ENCODE measurements at places on chromosomes 6 and 20.

- DNase-seq, result no peak
These were observed 124.6 kb downstream of the EYA2 start for GRCh38 chr20:47019121-47019824.

DNA sequence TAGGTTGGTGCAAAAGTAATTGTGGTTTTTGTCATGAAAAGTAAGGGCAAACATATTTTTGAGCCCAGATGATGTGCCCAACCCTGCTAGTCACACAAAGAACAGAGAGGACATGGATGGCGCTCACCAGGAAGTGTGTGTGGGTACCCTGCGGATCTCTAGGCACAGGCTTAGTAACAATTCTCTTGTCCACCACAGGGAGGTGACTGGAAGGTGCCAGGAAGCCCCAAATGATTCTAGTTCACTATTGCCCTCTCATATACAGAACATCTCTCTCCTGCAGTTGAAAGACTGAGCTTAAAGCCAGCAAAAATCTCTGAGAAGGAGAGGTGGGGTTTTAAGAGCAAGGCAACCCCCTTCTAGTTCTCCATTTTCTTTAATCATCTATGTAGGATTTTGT is 272.1 kb upstream of the TAB2 start:
- DNase-seq, result no peak

DNA sequence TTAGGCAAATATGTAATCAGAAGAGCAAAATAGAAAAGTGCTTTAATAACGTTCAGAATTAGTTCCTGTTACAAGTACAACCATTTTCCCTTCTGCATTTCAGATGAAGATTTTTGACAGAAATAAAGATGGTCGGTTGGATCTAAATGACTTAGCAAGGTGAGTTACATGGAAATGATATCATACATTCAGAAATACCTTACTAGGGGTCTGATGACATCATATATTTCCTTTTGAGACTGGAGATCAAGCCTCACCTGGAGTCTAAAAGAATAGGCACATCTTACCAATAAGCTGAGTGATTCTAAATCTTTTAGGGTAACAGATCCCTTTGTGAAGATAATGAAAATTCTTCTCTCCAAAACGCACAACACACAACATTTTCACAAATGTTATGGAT is 29.8 kb downstream of the SCGN start:
- DNase-seq, result no peak

DNA sequence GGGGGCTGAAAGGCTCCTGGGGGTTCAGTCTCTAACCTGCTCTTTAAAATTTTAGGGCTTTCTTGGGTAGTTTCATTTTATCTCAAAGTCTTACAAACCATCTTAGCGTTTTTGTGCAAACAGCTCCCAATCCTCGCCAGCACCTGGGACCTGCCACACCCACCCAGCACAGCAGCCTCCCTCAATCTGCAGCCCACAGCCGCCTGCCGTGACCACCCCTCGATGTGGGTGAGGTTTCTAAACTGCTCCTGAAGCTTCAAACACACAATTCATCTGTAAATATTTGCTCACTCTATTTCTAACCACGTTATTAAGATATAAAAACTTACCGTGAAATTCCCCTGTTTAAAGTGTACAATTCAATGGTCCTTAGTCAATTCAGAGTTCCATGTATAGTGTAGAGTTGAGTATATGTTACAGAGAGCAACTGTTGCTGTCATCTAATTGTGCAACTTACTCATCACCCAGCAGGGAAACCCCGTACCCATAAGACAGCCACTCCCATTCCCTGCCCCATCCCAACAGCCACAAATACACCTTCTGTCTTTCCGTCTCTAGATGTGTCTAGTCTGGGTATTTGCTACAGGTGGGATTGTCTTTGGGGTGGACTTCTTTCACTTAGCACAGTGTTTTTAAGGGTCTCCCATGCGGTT is 381.0 kb downstream of the TAF4 start:
- no peak for DNase-seq

GRCh38 chr20:20528861-20529260 is 161.0 kb downstream of the INSM1 start:
- DNase-seq, result no peak

DNA sequence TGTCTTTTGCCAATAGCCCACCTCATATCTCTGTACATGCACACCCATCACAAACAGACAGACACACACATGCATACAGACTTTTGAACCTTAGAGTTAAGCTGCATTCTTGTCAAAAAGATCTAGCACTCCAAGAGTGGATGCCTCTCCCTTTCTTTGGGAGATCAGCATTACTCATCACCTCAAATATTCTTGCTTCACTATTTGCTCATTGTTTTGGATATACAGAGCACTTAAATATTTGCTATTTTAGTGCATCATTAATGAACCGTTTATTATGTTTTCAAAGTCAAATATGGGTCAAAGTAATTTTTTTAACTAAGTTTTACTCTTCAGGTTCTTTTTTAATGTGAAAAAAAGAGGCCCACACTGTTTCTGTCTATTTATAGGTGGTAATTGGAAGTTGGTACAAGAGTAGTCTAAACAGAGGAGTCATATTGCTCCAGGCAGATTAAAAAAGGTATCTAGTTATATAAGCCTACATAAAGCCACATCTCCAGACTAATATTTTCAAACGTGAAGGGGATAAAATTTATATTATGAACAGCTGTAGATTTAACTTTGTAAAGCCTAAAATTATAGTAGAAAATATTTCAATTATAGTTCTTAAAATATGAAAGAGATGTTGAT is 102.6 kb downstream of the FLRT3 start:
- DNase-seq, result no peak

GRCh38 chr6:107333491-107333890 is 125.9 kb downstream of the PDSS2 start:
- DNase-seq, result no peak

- DNase-seq, result no peak
These were observed 81.2 kb downstream of the PLCB1 start for GRCh38 chr20:8213270-8213669.

GRCh38 chr6:168165891-168166290 is 86.9 kb upstream of the FRMD1 start:
- DNase-seq, result no peak

DNA sequence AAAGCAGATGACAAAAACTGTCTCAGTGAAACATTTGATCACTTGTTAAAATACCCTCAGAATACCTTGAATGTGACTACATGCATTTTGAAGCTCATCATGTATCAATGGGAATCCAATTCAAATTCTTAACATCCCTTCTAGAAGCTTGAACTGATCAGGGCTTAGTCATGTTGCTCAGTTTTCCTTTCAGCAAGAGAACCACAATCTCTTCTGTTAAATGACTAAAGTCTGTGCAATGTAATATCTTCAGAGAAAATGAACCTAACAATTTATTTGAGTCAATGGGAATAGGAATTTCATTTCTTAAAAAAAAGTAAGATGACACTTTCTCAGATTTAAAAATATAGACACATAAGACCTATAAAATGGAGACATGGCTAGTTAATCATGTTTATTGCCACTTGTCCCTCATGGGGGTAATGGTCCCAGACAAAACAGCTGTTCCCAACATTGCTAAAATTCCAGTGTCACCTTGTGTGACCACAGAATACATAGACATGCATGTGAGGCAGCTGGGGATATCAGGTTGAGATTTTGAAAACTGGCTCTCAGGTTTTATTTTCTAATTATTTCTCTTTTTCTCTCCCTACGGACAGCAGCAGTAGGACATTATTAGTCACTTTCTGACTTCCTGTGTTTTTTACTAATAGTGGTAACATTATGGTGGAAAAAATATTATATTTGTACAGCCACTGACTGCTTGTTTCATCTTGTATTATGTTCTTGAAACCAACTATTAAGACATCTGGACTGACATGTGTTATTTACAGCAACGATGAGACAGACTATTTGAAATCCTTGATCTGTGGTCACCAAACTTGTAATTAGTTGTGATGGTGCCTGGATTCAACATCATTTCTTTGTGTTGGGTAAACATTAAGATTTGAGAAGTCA is 192.5 kb downstream of the COL9A1 start:
- DNase-seq, result no peak

GRCh38 chr6:164911151-164911550 is 398.3 kb downstream of the C6orf118 start:
- no peak for DNase-seq

DNA sequence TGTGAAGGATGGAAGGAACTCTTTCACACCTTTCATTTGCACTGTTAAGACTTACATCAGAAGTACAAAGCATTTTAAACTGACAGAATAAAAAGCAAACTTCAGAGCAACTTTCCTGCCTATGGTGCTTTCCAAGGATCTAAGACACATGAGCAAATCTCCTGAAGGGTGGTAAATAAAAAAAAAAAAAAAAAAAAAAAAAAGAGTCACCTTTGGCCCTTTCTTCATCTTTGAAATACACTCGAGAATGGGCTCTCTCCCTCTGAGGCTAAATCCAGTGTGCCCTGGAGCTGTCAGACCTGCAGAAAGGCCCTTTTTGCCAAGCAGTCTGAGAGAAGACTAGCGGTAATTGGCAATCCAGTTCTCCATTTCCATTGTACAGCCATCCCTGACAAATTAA is 1113.8 kb upstream of the FLRT3 start:
- no peak for DNase-seq

GRCh38 chr6:15449011-15449410 is 203.1 kb downstream of the JARID2 start:
- DNase-seq, result no peak

GRCh38 chr6:44925100-44925739 is 402.9 kb upstream of the RUNX2 start:
- DNase-seq, result no peak

DNA sequence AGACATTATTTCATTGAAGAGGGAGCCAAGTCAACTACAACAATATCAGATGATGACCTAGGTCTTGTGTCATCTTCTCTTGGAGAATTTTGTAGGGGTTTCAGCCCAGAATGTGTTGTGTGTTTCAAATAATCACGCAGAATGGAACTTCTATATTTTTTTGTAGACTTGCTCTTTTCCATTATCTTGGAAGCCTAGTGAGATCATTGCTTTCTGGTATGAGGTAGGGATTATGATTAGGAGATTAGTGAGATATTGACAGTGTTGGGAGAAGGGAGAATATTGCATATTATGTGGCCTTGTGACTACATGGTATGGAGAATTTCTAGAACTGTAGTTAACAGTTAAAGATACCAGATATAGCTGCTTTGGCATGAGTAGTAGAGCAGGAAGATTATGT is 423.6 kb upstream of the PLCB4 start:
- DNase-seq, result no peak

DNA sequence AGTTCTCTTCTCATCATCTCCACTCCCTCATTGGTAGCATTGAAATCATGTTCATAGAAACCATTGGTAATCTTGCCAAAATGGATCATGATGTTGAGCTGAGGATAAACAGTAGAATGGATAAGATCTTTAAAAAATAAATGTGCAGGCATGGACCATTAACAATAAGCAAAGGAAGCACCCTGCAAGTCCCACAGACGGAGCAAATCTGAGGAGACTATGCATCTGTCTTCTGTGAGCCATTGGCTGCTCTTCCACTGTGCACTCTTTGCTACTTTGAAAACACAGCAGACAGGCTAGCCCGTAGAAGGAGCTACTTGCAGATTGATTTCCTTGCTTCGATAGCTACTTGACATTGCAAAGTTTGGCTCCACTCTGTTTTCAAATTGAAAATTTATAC is 535.0 kb downstream of the PKHD1 start:
- no peak for DNase-seq

DNA sequence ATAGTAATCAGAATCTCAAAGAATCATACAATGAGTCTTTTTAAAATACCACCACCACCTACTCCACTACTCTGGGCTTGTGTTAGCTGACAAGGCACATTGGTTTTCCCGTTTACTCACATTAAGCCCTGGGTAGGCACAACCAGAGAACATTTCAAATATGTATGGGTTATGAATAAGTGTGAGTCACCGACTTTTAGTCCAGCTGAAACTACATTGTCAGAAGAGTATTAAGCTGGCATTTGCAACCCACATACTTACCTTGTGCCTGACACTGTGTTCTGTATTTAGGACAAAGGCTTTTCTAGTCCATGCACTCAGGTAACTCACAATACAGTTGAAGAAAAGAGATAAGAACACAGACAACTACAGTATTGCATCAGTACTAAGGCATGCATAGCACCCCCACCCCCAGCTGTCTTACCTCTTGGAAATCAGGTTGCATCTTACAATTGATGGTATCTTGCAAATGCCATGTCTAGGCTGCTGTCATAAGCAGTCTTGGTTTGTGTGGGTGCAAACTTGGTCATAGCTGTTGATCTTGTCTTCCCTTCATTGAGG is 40.3 kb upstream of the AHI1 start:
- DNase-seq, result no peak

DNA sequence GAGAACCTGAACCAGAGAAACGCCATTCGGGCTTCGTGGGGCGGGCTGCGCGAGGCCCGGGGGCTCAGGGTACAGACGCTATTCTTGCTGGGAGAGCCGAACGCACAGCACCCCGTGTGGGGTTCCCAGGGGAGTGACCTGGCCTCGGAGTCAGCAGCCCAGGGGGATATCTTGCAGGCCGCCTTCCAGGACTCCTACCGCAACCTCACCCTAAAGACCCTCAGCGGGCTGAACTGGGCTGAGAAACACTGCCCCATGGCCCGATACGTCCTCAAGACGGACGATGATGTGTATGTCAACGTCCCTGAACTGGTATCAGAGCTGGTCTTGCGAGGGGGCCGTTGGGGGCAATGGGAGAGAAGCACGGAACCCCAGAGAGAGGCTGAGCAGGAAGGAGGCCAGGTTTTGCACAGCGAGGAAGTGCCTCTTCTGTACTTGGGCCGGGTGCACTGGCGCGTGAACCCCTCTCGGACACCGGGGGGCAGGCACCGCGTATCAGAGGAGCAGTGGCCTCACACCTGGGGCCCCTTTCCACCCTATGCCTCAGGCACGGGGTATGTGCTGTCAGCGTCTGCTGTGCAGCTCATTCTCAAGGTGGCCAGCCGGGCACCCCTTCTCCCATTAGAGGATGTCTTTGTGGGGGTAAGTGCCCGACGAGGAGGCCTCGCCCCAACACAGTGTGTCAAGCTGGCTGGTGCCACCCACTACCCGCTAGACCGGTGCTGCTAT is 904 bp downstream of the B3GALT4 start:
- peak; percentile 39 for DNase-seq

GRCh38 chr6:166777096-166777630 is 150.1 kb upstream of the RPS6KA2 start:
- no peak for DNase-seq

DNA sequence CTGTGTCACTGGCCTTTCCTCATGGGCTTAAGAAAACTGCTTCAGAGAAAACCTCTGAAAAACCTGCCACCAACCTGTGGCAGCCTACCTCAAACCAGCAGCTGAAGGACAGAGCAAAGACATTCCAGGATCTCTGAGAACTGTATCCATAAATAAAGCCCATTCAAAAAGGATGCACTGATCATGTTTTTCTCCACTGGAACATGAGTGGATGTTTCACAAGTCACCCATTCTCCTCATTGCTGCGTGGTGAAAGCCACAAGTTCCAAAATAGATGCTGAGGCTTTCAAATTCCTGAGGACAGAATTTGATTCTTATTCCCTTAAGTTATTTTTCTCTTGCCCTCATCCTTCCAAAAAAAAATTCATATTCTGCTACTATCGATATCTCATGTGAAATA is 280.6 kb downstream of the KHDC1L start:
- no peak for DNase-seq

DNA sequence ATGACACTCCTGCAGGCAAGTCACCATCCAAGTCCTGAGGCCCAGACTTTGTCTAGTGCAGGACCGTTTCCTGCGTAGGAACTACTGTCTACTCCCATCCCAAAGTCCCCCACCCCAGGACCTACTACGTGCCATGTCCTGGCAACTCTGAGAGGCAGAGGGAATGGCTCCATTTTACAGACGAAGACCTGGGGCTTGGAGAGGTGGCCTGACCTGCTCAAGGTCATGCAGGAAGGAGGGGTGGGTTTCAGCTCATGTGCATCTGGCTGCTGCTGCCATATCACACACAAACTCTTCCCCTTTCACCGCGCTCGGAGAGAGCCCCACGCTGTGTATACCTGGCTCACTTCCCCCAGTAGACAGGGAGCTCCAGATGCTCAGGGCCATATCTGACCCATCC is 1.2 kb upstream of the NOL4L start:
- DNase-seq, result no peak
